ENCODE measurements at places on chromosomes 2 and 18.

GRCh38 chr2:10471955-10472354, 23.8 kb upstream of the ODC1 start:
- DNase-seq, result no peak

DNA sequence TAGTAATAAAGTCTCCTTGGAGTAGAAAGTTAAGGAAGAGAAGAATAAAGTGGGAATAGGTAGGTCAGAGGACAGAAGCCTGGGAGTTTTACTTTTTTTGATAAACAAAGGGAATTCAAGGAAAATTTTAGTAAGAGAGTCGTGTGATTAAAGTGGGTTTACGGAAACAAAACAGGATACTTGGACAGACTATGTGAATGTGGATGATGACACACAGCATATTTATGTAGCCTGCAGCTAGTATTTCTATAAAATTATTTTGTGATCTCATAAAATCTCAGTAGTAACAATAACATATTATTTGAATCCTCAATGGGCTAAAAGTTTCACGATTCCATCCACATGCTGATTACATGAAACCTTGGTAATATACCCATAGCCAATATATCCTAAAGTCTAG, 450.7 kb upstream of the PIK3C3 start:
- DNase-seq, result no peak

DNA sequence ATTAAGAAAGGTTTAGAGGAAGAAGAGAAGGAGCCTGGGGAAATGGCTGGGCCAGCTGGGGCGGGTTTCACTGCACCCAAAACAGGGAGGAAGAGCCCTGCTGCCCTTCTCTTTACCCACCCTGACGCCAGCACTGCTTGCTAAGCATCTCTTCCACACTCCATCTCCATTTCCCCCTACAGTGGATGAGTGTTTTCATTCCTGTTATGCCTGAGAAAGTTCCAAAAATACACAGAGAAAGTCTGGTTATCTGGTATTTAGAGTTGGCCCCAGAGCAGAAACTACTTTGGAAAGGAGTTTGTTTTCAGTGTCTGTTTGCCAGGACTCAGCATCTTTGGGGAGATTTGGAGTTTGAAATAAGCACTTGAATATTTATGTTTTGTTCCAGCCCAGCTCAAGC, 451.0 kb downstream of the SLC4A3 start:
- DNase-seq, result no peak

GRCh38 chr2:31296641-31297287, 62.8 kb downstream of the EHD3 start:
- DNase-seq, result no peak

- no peak for DNase-seq
Observed at GRCh38 chr2:124646166-124646815, 621.2 kb downstream of the CNTNAP5 start.

DNA sequence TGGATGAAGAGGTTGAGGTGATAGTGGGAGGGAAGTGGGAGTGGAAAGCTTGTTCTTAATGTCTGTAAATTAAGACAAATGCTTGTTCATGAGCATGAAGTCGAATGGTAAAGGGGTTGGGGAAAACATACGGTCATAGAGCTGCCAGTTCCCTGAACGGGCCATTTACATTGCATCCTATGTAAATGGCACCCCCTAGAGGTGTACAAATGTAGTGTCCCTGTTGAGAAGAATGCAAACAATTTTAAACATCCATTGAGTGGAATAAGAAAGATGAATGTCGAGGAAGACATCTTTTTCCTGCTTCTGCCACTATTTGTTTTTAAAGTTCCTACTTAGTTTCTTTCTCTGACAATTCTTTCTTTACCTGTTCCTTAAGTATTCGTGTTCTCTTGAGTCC, 155.7 kb downstream of the RDH14 start:
- DNase-seq, result no peak
